ENCODE measurements at places on chromosomes 4 and X. TPM values are rescaled to one million over a fixed set of nuclear protein-coding genes. Genes with fewer than 3 reads are reported as not detected.
A peak's percentile ranks its signal among the peaks of the same experiment; 100 is the strongest.

GRCh38 chrX:119757646-119757978 is 776 bp upstream of the SOWAHD start:
- no peak for DNase-seq
- no peaks in the 10 kb centered on the region for H3K27me3 ChIP-seq
- peaks cover 3% of the 10 kb centered on the region for H3K4me1 ChIP-seq
- no peaks in the 10 kb centered on the region for H3K36me3 ChIP-seq

DNA sequence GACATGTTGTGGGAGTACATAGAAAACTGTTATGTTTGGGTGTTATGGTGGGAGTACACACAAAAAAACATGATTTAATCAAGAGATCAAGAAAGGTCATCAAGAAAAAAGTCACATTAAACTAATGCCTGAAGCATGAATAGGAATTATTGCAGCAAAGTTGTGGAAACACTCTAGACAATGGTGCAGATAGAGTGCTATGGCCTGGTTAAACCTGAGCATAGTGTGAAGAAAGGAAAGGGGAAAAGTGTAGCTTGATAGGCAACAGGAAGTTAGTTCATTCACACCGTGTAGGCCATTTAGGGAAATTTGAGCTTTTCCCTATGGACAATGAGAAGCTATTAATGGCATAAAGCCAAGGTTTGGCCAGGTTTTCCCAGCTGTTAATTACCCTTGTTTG is 162.1 kb upstream of the EMCN start:
- H3K27ac ChIP-seq: no peak overlapping the region
- no peak overlapping the region for H3K4me3 ChIP-seq

DNA sequence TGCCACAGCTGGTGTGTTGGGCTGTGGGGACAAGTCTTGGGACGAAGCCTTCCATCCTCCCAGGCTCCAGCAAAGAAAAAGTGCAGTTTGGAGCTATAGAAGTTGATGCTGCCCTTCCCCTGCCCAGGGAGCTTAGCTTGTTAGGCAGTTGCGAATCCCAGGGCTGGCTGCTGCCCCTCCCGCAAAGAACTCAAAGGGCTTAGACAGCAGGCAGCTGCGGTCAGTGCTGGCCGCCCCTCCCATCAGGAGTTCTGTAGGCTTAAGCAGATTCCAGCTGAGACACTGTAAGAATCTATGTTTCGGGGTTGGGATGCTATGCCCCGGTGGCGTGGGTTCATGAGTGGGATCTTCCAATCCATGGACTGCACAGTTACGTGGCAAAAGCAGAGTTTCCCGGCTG is 956.7 kb downstream of the GLUD2 start:
- no peaks in the 10 kb centered on the region for H3K36me3 ChIP-seq
- H3K27me3 ChIP-seq: no peaks in the 10 kb centered on the region
- no peak overlapping the region for H3K27ac ChIP-seq
- no peak overlapping the region for H3K4me3 ChIP-seq
- DNase-seq: no peak

- no peaks in the 10 kb centered on the region for H3K27me3 ChIP-seq
- no peak overlapping the region for H3K27ac ChIP-seq
- no peak for DNase-seq
- H3K4me1 ChIP-seq: no peaks in the 10 kb centered on the region
- H3K4me3 ChIP-seq: no peak overlapping the region
Observed at GRCh38 chr4:31592293-31592692, 872.1 kb downstream of the PCDH7 start.

GRCh38 chrX:129530410-129530809 is 7.1 kb upstream of the SMARCA1 start:
- H3K27ac ChIP-seq: no peak overlapping the region
- no peak for DNase-seq
- no peaks in the 10 kb centered on the region for H3K27me3 ChIP-seq
- no peaks in the 10 kb centered on the region for H3K4me1 ChIP-seq
- no peak overlapping the region for H3K4me3 ChIP-seq

- H3K36me3 ChIP-seq: peaks cover 10% of the 10 kb centered on the region
- H3K4me1 ChIP-seq: peaks cover 9% of the 10 kb centered on the region
- H3K4me3 ChIP-seq: peak overlapping the region; percentile 78
- H3K27ac ChIP-seq: peak overlapping the region; percentile 68
- no peaks in the 10 kb centered on the region for H3K27me3 ChIP-seq
Observed at GRCh38 chr4:37827030-37827685, 672 bp downstream of the PGM2 start.

- no peaks in the 10 kb centered on the region for H3K36me3 ChIP-seq
- H3K4me1 ChIP-seq: no peaks in the 10 kb centered on the region
- DNase-seq: no peak
- H3K27ac ChIP-seq: no peak overlapping the region
Observed at GRCh38 chrX:53354669-53355068, 67.8 kb downstream of the SMC1A start.

The VEGFC gene
- total RNA-seq: 24.2 TPM

The MAMLD1 gene
- 6.6 TPM for total RNA-seq

DNA sequence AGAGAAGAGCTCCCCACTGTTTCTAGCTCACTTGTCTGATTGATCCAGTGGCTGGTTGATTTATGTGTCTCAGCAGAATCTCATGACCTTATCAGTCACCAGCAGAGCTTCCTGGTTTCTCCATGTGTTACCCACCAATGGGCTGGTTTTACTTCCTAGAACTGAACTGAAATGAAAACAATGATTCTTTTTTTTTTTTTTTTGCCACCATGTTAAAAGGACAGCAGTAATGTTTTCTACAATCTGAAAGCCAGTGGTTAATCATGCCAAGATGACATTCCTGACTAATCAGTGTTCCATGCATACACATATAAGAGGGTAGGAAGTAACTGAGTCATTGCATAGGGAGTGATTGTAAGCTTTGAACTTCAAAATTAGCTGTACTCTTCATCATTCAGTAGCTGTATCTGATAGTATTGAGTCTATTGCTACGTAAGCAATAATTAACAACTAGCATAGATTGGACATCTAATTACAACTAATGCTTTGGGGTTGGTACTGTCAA is 67.7 kb downstream of the SLC4A4 start:
- peaks cover 7% of the 10 kb centered on the region for H3K4me1 ChIP-seq
- no peaks in the 10 kb centered on the region for H3K27me3 ChIP-seq
- H3K4me3 ChIP-seq: no peak overlapping the region
- H3K36me3 ChIP-seq: no peaks in the 10 kb centered on the region
- H3K27ac ChIP-seq: no peak overlapping the region
- peak; percentile 75 for DNase-seq

The SLIT2 gene
- total RNA-seq: 11.2 TPM

DNA sequence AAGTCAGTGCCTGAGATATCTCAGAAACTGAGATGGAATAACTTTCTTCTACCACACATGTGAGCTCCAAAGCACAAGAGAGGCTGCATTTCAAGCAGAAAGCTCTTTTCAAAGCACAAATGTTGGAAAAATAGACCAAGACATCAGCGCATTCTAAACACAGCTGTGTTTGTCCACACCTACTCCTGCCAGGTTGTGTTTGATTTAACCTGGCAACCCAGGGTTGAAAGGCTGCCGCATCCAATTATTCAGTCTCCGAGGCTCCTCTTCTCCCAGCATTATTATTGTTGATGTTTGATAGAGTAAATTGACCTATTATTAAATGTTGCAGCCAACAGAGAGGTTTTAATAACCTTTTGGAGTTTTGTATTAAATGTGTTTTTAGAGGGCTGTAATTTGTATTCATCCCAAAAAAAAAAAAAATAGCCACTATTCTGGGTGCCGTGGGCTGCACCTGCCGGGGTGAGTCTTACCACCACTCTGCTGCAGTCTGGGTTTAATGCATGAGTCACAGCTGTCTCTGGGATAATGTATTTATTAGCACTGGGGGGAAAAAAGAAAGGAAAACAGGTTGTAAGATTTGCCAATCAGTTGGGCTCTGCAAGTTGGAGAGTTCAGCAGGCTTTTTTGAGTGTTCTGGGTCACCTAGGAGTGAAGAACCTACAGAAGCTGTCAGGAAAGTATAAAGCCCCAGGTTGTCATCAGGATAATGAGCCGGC is 105.2 kb upstream of the NOCT start:
- peaks cover 14% of the 10 kb centered on the region for H3K4me1 ChIP-seq
- no peaks in the 10 kb centered on the region for H3K36me3 ChIP-seq
- peak overlapping the region; percentile 69 for H3K27ac ChIP-seq
- H3K27me3 ChIP-seq: no peaks in the 10 kb centered on the region
- DNase-seq: peak; percentile 63
- no peak overlapping the region for H3K4me3 ChIP-seq

DNA sequence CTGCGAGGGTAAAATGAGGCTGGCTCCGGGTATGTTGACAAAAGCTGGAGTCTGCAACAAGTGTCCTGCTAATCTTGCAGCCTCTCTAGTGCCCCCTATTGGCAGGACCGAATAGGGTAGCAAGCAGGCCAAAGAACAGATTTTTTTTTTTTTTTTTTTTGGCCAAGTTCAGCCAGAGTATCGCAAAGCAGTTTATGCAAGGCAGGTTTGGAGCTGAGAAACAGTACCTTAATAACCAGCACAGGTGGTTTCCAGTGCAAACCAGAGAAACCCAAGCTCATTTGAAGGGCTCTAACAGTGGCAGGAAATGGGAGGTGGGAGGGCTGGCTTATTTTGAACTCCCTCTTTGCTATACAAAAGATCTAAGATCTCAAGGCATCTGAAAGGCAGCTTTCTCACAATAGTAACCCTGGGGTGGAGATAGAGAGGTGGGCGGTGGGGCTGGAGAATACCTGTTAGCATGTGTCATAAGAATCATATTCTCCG is 38.2 kb upstream of the OCIAD2 start:
- H3K27me3 ChIP-seq: no peaks in the 10 kb centered on the region
- H3K27ac ChIP-seq: no peak overlapping the region
- H3K4me3 ChIP-seq: no peak overlapping the region
- DNase-seq: no peak

DNA sequence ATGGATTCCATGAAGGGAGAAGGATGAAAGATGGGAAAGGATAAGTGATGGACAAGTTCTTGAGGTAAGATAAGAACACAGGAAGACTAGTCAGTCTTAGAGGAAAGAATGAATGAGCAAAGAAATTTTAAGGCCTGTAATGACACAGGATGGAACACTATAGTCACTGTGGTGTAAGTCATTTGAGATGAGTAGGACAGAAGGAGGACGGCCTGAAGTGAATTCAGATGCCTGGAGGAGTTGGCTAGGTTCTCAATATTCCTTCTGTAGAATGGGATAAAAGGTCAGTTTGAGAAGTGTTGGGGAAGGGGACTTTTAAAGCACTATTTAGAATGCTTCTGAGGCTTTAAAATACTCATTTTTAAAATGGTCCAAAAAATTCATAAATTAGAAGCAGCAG is 3.9 kb downstream of the MSMO1 start:
- H3K4me1 ChIP-seq: peaks cover 9% of the 10 kb centered on the region
- DNase-seq: no peak
- no peaks in the 10 kb centered on the region for H3K27me3 ChIP-seq
- no peak overlapping the region for H3K27ac ChIP-seq
- peaks cover 8% of the 10 kb centered on the region for H3K36me3 ChIP-seq
- peak overlapping the region; percentile 45 for H3K4me3 ChIP-seq

The MAGED1 gene
- total RNA-seq: 440 TPM

- H3K27me3 ChIP-seq: no peaks in the 10 kb centered on the region
- no peaks in the 10 kb centered on the region for H3K36me3 ChIP-seq
- H3K4me1 ChIP-seq: no peaks in the 10 kb centered on the region
- no peak overlapping the region for H3K27ac ChIP-seq
Observed at GRCh38 chrX:135476378-135476777, 44.1 kb upstream of the INTS6L start.

The PSMD10 gene
- total RNA-seq: 47.3 TPM

DNA sequence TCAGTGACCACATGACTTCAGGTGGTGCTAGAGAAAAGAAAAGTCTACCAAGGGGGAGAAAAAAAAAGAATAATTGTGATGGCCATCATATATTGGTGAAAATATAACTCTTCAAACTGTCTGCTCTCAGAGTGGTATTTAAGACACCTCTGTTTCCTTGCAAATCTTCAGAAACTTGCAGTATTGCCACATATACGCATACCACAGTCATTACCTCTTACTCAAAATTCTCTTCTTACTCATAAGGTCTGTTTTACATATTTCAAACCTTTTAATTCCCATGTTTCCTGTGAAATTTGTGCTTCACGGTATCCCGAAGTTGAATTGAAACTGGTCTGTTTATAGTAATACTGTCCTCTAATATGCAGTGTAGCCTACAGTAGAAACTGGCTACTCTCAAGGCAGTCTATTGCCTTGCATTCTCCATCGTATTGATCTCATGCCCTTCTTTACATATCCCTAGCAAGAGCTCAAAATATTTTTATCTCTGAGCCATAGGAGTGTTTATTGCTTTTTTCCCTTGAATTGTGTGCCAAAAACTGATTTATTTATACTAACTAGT is 34.7 kb upstream of the LHFPL1 start:
- no peaks in the 10 kb centered on the region for H3K27me3 ChIP-seq
- H3K27ac ChIP-seq: no peak overlapping the region
- H3K4me3 ChIP-seq: no peak overlapping the region
- DNase-seq: peak; percentile 17

- H3K4me1 ChIP-seq: no peaks in the 10 kb centered on the region
- H3K27ac ChIP-seq: no peak overlapping the region
- H3K27me3 ChIP-seq: no peaks in the 10 kb centered on the region
- H3K4me3 ChIP-seq: no peak overlapping the region
- no peak for DNase-seq
Observed at GRCh38 chr4:129085472-129085871, 7.9 kb downstream of the SCLT1 start.

The GPRIN3 gene
- 2.6 TPM for total RNA-seq

The CDS1 gene
- total RNA-seq: 3.8 TPM

DNA sequence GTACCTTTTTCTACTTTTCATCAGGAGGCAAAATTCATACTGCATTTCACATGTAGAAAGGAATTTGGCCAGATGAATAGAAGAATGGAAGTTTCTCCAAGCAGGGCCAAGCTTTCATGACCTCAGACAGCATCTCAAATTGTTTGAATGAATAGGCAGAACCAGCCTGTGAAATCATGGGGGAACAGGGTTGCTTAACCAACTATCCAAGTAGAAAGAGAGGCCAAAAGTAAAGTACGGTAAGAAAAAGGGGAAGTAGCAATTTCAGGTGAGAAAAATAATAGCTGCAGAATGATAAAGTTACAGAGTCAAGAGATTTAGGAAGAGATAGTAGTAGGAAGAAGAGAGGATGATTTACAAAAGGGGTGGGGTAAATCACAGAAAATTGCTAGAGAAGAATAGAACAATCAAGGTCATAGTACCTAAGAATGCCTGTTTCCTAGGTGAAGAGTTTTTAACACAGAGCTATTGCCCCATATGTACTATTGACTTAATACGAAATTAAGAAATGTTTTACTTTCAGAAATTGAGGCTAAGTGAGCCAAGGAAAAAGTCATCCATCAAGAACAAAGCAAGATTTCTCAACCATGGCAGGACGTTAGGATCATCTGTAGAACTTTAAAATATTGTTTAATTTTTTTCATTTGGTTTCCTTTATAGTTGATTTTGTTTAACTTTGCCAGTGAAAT is 177.1 kb upstream of the TET2 start:
- H3K4me1 ChIP-seq: no peaks in the 10 kb centered on the region
- no peaks in the 10 kb centered on the region for H3K27me3 ChIP-seq
- no peak for DNase-seq
- no peaks in the 10 kb centered on the region for H3K36me3 ChIP-seq
- no peak overlapping the region for H3K27ac ChIP-seq

- DNase-seq: no peak
- no peak overlapping the region for H3K27ac ChIP-seq
- no peaks in the 10 kb centered on the region for H3K27me3 ChIP-seq
- peak overlapping the region; percentile 25 for H3K4me3 ChIP-seq
Observed at GRCh38 chrX:102517326-102517725, 787 bp upstream of the TMSB15A start.

The RTL5 gene
- total RNA-seq: 13.2 TPM

Data from astrocyte (in vitro differentiated cells and primary cell).